ENCODE measurements at places on chromosomes 4 and X. TPM values are rescaled to one million over a fixed set of nuclear protein-coding genes. Genes with fewer than 3 reads are reported as not detected.

NSD2 gene
- polyA plus RNA-seq, result 7.4 TPM

S100G gene
- polyA plus RNA-seq, result not detected

NKX6-1 gene
- polyA plus RNA-seq, result not detected

L1CAM gene
- 1.8 TPM for polyA plus RNA-seq

Measured in IgD-negative memory B cell (primary cell).